ENCODE measurements at places on chromosomes 1 and 21. TPM values are rescaled to one million over a fixed set of nuclear protein-coding genes. Genes with fewer than 3 reads are reported as not detected.

GRCh38 chr1:194367121-194367520 lies 1180.7 kb upstream of the B3GALT2 start:
- H3K27ac ChIP-seq = no peak overlapping the region
- DNase-seq = no peak
- H3K36me3 ChIP-seq = no peaks in the 10 kb centered on the region
- no peaks in the 10 kb centered on the region for H3K4me1 ChIP-seq

DNA sequence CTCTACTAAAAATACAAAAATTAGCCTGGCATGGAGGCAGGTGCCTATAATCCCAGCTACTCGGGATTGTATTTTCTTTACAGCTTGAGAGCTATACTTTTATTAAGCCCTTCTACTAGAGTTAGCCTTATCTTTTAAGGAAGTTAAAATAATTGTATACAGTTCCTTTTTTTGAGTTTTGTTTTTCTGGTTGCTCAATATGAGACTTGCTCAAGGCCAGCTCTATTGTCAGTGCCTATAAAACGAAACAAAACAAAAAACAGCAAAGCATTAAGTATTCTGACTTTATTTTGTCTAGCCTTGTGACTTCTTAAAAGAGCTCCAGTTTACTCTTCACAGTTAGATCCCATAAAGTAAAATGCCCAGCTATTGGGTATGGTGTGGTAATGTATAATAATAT lies 17.2 kb downstream of the PKN2 start:
- H3K27ac ChIP-seq = no peak overlapping the region
- no peak for DNase-seq
- no peak overlapping the region for H3K4me3 ChIP-seq
- no peaks in the 10 kb centered on the region for H3K27me3 ChIP-seq
- H3K4me1 ChIP-seq = peaks cover 3% of the 10 kb centered on the region

- no peaks in the 10 kb centered on the region for H3K4me1 ChIP-seq
- H3K4me3 ChIP-seq = no peak overlapping the region
- no peaks in the 10 kb centered on the region for H3K36me3 ChIP-seq
Observed at GRCh38 chr1:7040969-7041695, 255.9 kb downstream of the CAMTA1 start.

DNA sequence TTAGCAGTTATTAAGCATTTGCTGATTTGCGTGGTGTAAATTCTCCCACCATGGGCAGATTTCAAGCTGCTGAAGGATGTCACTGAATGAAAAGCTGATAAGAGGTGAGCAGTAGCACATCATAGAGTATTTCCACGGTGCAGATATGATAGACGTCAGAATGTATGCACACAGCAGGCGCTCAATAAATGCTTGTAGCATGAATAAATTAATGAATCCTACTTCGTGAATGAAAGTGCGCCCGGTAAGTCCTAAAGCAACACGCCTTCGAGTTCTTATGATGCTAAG lies 510 bp upstream of the UBIAD1 start:
- H3K27ac ChIP-seq = peak overlapping the region; percentile 34
- DNase-seq = no peak
- H3K36me3 ChIP-seq = peaks cover 15% of the 10 kb centered on the region
- peaks cover 2% of the 10 kb centered on the region for H3K27me3 ChIP-seq

Gene FCN3
- not detected for total RNA-seq

Gene CSMD2
- not detected for total RNA-seq

Gene RIMKLA
- 4.8 TPM for total RNA-seq

GRCh38 chr1:67441183-67441582 lies 11.0 kb upstream of the SERBP1 start:
- H3K4me3 ChIP-seq = no peak overlapping the region
- no peaks in the 10 kb centered on the region for H3K27me3 ChIP-seq
- H3K27ac ChIP-seq = no peak overlapping the region
- H3K4me1 ChIP-seq = peaks cover 7% of the 10 kb centered on the region
- H3K36me3 ChIP-seq = peaks cover 2% of the 10 kb centered on the region

Gene C21orf58
- total RNA-seq = 26.7 TPM

DNA sequence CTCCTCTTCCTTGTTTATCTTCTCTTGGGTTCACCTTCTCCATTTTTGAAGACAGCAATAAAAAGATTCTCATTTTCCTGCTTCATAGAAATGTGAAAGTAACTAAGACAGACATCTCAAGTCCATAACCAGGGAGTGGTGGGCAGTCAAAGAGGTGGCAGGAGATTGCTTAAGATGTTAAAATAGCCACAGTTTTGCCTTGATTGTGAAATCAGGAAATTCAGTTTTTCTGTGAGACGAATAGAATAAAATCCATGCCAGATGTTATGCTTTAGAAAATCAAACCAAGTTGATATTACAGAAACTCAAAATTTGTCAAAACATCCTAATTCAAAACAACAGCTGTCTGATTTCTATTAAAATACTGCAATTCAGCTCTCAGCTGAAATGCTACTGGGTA lies 57.2 kb downstream of the TNN start:
- H3K4me1 ChIP-seq = no peaks in the 10 kb centered on the region
- H3K27ac ChIP-seq = no peak overlapping the region
- H3K36me3 ChIP-seq = no peaks in the 10 kb centered on the region
- DNase-seq = no peak
- peaks cover 3% of the 10 kb centered on the region for H3K27me3 ChIP-seq
- H3K4me3 ChIP-seq = no peak overlapping the region

- no peaks in the 10 kb centered on the region for H3K36me3 ChIP-seq
- peaks cover 7% of the 10 kb centered on the region for H3K27me3 ChIP-seq
- no peak overlapping the region for H3K27ac ChIP-seq
- no peaks in the 10 kb centered on the region for H3K4me1 ChIP-seq
- no peak overlapping the region for H3K4me3 ChIP-seq
Observed at GRCh38 chr1:16091296-16091695, 17.8 kb upstream of the FAM131C start.

Data from activated T-helper 1 cell treated with anti-CD3 and anti-CD28 coated beads, Interleukin-12 subunit alpha, Interleukin-12 subunit beta, Interleukin-2, Interleukin-4 antibody, amounts not matched to agents 30 ng/mL and 10 ng/mL and 1 ng/mL, durations not matched to agents 14 hours and 24 hours and 36 hours (primary cell).